Body of pancreas (tissue), 4 donors: ENCODE measurements at places on chromosomes 11 and 22. TPM values are rescaled to one million over a fixed set of nuclear protein-coding genes. Genes with fewer than 3 reads are reported as not detected.

NRXN2 gene
- total RNA-seq = 1.3 TPM

DDX25 gene
- 0.26 TPM for total RNA-seq

OR2AT4 gene
- total RNA-seq = not detected

- no peak for DNase-seq
- no peaks in the 10 kb centered on the region for H3K27me3 ChIP-seq
- no peaks in the 10 kb centered on the region for H3K36me3 ChIP-seq
Observed at GRCh38 chr11:42661942-42662341, 649.9 kb upstream of the API5 start.

DNA sequence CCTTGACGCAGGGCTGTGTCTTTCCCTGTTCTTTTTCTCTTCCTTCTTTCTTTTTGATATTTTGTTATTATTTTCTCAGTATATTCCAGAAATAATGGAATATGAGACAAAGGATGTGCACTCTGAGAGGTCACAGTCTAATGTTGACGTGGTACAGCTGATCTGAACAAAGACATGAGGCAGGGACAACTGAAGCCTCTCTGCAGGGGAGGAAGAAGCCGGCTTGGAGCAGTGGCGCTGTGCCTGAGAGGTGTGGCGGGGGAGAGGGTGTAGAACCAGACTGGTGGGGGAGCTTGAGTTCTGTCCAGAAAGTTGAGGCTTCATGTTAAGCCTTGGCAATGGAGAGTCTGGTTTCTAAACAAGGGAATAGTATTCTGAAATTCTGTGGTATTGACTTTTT is 34.7 kb downstream of the ADAMTS15 start:
- H3K27me3 ChIP-seq = no peaks in the 10 kb centered on the region
- no peak overlapping the region for H3K4me3 ChIP-seq
- no peak for DNase-seq
- H3K27ac ChIP-seq = no peak overlapping the region

- H3K27me3 ChIP-seq = no peaks in the 10 kb centered on the region
- DNase-seq = no peak
- H3K36me3 ChIP-seq = no peaks in the 10 kb centered on the region
- H3K27ac ChIP-seq = no peak overlapping the region
Observed at GRCh38 chr11:20055312-20055711, 105.0 kb downstream of the DBX1 start.

- DNase-seq = no peak
- peaks cover 45% of the 10 kb centered on the region for H3K4me1 ChIP-seq
- H3K27me3 ChIP-seq = no peaks in the 10 kb centered on the region
Observed at GRCh38 chr11:71453918-71454304, 908 bp downstream of the NADSYN1 start.

GRCh38 chr11:116567721-116568242 is 205.0 kb downstream of the BUD13 start:
- no peaks in the 10 kb centered on the region for H3K36me3 ChIP-seq
- H3K27me3 ChIP-seq = no peaks in the 10 kb centered on the region
- no peak overlapping the region for H3K4me3 ChIP-seq
- no peak for DNase-seq
